ENCODE measurements at places on chromosomes 11 and 22. TPM values are rescaled to one million over a fixed set of nuclear protein-coding genes. Genes with fewer than 3 reads are reported as not detected.

GRAMD1B gene
- 6.1 TPM for total RNA-seq

LGALS12 gene
- not detected for total RNA-seq

OR4S1 gene
- not detected for total RNA-seq

RHOG gene
- total RNA-seq: 20.6 TPM

RAC2 gene
- 10.0 TPM for total RNA-seq

MRGPRX4 gene
- under 0.01 TPM for total RNA-seq

DNA sequence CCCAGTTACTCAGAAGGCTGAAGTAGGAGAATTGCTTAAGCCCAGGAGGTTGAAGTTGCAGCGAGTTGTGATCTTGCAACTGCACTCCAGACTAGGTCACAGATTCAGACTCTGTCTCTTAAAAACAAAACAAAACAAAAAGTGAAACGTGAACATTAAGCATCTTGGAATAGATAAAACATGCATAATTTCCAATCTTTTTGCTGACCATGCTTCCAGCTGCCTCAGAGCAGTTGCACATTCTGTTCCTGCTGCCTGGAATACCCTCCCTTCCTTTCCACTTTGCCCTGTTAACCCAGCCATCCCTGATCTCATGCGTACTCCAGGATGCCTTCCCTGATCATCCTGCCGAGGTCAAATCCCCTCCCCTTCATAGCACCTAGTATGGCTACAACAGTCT, 718 bp upstream of the CCDC88B start:
- no peak overlapping the region for H3K4me3 ChIP-seq
- no peak for DNase-seq
- no peak overlapping the region for H3K27ac ChIP-seq
- peaks cover 6% of the 10 kb centered on the region for H3K4me1 ChIP-seq
- H3K36me3 ChIP-seq: no peaks in the 10 kb centered on the region

DNA sequence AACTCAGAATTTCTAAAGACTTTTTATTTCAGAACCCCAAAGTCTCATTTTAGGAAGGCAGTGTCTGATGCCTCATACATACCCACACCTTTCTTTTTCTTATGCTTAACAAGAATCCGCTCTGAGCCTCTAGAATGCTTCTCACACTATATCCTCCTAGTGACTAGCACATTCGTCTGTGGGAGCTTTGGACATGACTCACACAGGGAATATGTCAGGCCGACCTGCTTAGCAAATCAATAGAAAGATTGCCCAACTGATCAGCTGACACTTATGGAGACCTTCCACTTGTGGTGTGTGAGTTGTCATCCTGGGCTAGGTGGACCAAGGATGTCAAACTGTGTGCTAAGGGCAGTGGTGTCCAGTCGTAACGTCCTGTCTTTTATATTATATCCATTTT, 129.9 kb upstream of the TTC12 start:
- H3K27me3 ChIP-seq: no peaks in the 10 kb centered on the region
- DNase-seq: peak; percentile 56
- no peaks in the 10 kb centered on the region for H3K36me3 ChIP-seq
- H3K4me3 ChIP-seq: no peak overlapping the region
- H3K27ac ChIP-seq: no peak overlapping the region

GRCh38 chr11:699753-700152, 4.1 kb downstream of the TMEM80 start:
- H3K4me3 ChIP-seq: no peak overlapping the region
- peak overlapping the region; percentile 3 for H3K27ac ChIP-seq
- no peaks in the 10 kb centered on the region for H3K27me3 ChIP-seq
- peaks cover 24% of the 10 kb centered on the region for H3K4me1 ChIP-seq
- peaks cover 20% of the 10 kb centered on the region for H3K36me3 ChIP-seq

DNA sequence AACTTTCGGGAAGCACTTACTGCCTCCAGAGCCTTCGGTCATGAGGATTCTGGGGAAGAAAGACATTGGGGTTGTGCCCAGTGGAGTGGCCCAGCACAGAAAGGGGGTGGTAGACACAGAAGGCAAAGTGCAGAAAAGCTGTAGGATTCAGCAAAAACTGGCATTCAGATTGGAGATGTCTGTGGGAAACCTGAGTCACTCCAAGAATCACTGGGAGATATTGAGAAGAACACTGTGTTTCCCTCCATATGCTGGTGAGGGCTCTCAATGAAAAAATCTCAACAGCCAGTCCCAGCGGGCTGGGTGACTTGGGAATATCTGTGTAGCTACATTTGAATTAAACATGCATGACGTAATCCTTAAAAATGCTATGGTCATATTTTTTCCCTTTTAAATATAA, 61.2 kb upstream of the RCN1 start:
- no peaks in the 10 kb centered on the region for H3K27me3 ChIP-seq
- DNase-seq: no peak
- peaks cover 6% of the 10 kb centered on the region for H3K4me1 ChIP-seq
- no peak overlapping the region for H3K27ac ChIP-seq

- DNase-seq: peak; percentile 88
- peak overlapping the region; percentile 32 for H3K4me3 ChIP-seq
- no peak overlapping the region for H3K27ac ChIP-seq
- no peaks in the 10 kb centered on the region for H3K36me3 ChIP-seq
These were observed 28.1 kb upstream of the FBXO3 start for GRCh38 chr11:33802194-33802950.

- no peak for DNase-seq
- no peak overlapping the region for H3K4me3 ChIP-seq
- H3K36me3 ChIP-seq: no peaks in the 10 kb centered on the region
- no peak overlapping the region for H3K27ac ChIP-seq
These were observed 722.6 kb downstream of the TBC1D22A start for GRCh38 chr22:47484960-47485569.

- no peak overlapping the region for H3K27ac ChIP-seq
- no peak for DNase-seq
- no peaks in the 10 kb centered on the region for H3K36me3 ChIP-seq
- no peaks in the 10 kb centered on the region for H3K4me1 ChIP-seq
These were observed 586.7 kb upstream of the CHORDC1 start for GRCh38 chr11:90809581-90809980.

DNA sequence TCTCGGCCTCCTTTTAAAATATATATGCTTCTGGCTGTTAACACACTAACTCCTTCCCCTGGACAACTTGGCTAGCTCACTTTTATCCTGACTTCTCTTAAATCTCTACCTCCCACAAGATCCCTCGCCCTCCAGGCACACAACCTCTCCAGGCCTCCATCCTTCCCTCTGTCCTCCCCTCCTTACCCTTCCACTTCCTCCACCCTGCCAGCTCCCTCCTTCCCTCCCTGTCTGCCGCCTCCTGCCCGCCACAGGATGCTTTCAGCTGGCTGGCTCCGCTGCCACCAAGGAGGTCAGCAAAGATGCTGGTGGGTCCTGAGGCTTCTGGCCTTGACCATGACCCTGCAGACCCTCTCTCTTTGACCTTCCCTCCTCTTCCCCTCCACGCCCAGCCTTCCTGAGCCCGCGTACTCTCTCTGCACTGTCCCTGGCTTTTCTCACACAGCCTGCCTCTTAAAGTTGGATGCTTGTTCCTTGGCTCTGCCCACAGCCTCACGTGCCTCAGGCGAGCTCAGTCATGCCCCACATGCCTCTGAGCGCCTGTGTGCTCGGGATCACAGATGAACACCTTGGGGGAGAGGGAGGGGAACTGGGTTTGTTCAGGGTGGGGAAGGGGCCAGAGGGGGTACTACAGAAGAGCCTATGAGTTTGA, 6.7 kb downstream of the NFAM1 start:
- DNase-seq: no peak
- no peak overlapping the region for H3K4me3 ChIP-seq
- H3K27me3 ChIP-seq: peaks cover 52% of the 10 kb centered on the region
- no peak overlapping the region for H3K27ac ChIP-seq
- H3K4me1 ChIP-seq: no peaks in the 10 kb centered on the region

- no peak overlapping the region for H3K27ac ChIP-seq
- no peaks in the 10 kb centered on the region for H3K27me3 ChIP-seq
- no peaks in the 10 kb centered on the region for H3K36me3 ChIP-seq
- no peak overlapping the region for H3K4me3 ChIP-seq
- DNase-seq: no peak
- no peaks in the 10 kb centered on the region for H3K4me1 ChIP-seq
These were observed 452.0 kb downstream of the JRKL start for GRCh38 chr11:96841792-96842191.

- peaks cover 72% of the 10 kb centered on the region for H3K36me3 ChIP-seq
- H3K4me1 ChIP-seq: peaks cover 4% of the 10 kb centered on the region
- no peak overlapping the region for H3K27ac ChIP-seq
- no peaks in the 10 kb centered on the region for H3K27me3 ChIP-seq
These were observed 14.3 kb downstream of the DGCR8 start for GRCh38 chr22:20094197-20094807.

- no peaks in the 10 kb centered on the region for H3K4me1 ChIP-seq
- no peak for DNase-seq
- peaks cover 14% of the 10 kb centered on the region for H3K27me3 ChIP-seq
- H3K36me3 ChIP-seq: no peaks in the 10 kb centered on the region
- no peak overlapping the region for H3K27ac ChIP-seq
- no peak overlapping the region for H3K4me3 ChIP-seq
These were observed 90.4 kb upstream of the SHISAL1 start for GRCh38 chr22:44403166-44403565.

DNA sequence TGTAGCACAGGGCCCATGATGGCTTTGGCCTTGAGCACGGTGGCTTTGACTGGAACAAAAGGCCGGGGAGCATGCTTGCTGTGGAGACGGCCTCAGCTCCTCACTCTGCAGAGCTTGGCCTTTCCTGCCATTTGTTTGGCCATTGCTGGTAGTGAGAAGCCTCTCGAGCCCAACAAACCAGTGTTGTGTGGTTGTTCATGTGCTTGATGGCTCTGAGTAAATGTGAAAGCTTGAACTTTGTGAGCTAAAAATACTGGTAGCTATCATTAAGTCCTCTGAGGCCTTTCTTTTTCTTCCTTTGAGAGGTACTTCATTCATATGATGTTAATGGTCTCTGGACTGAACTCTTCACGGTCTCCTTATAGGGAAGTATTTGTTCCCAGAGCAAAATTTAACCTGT, 39.6 kb downstream of the NAT10 start:
- H3K27ac ChIP-seq: no peak overlapping the region
- H3K4me1 ChIP-seq: no peaks in the 10 kb centered on the region
- H3K4me3 ChIP-seq: no peak overlapping the region
- no peak for DNase-seq
- H3K36me3 ChIP-seq: peaks cover 75% of the 10 kb centered on the region
- no peaks in the 10 kb centered on the region for H3K27me3 ChIP-seq

- H3K36me3 ChIP-seq: no peaks in the 10 kb centered on the region
- H3K4me3 ChIP-seq: no peak overlapping the region
- DNase-seq: no peak
- no peaks in the 10 kb centered on the region for H3K27me3 ChIP-seq
- no peak overlapping the region for H3K27ac ChIP-seq
These were observed 213.6 kb downstream of the RAB38 start for GRCh38 chr11:87961606-87962005.

DNA sequence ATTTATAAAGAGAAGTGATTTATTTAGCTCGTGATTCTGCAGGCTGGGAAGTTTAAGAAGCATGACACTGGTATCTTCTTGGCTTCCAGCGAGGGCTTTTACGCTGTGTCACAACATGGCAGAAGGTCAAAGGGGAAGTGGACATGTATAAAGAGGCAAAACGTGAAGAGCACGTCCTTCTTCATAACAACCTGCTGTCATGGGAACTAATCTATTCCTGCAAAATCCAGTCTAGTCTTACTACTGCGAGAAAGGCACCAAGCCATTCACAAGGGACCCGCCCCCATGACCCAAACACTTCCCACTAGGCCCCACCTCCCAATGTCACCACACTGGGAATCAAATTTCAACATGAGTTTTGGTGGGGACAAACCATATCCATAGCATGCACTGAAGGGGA, 58.3 kb downstream of the AMOTL1 start:
- no peak overlapping the region for H3K27ac ChIP-seq
- H3K4me3 ChIP-seq: no peak overlapping the region
- DNase-seq: no peak
- peaks cover 68% of the 10 kb centered on the region for H3K36me3 ChIP-seq

DNA sequence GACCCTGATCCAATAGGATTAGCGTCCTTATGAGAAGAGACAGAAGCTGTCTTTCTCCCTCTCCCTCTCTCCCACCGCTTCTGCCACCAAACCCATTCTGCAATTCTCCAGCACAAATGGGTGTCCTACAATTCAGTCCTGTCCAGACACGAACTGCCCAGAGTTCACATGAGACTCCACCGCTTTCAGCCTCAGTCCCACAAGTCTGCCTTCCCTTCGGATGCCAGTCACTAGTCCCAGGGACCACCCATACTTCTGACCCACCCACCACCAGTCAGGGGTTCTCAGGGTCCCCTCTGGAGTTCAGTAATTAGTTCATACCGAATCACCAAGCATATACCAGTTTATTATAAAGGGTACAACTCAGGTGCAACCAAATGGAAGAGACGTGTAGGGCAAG, 73.6 kb downstream of the TRIM29 start:
- no peak overlapping the region for H3K4me3 ChIP-seq
- H3K27me3 ChIP-seq: peaks cover 24% of the 10 kb centered on the region
- H3K36me3 ChIP-seq: no peaks in the 10 kb centered on the region
- no peak for DNase-seq
- H3K27ac ChIP-seq: no peak overlapping the region
- H3K4me1 ChIP-seq: no peaks in the 10 kb centered on the region
